ENCODE measurements at places on chromosomes 3 and 15. TPM values are rescaled to one million over a fixed set of nuclear protein-coding genes. Genes with fewer than 3 reads are reported as not detected.

The SLC12A1 gene
- polyA plus RNA-seq: 407 TPM

The MEIS2 gene
- 442 TPM for polyA plus RNA-seq

The INSYN1 gene
- 15.3 TPM for polyA plus RNA-seq

The CCDC80 gene
- 140 TPM for polyA plus RNA-seq

The ACAD9 gene
- polyA plus RNA-seq: 29.6 TPM

The HYAL1 gene
- 6.7 TPM for polyA plus RNA-seq

The TMIE gene
- polyA plus RNA-seq: 0.45 TPM

The SLC15A2 gene
- 9.6 TPM for polyA plus RNA-seq

The LRTM1 gene
- not detected for polyA plus RNA-seq

The ERC2 gene
- polyA plus RNA-seq: 1.2 TPM

The RAMAC gene
- polyA plus RNA-seq: 39.0 TPM

The MESP1 gene
- 1.0 TPM for polyA plus RNA-seq

The TM4SF1 gene
- 84.8 TPM for polyA plus RNA-seq

The MRPL47 gene
- 62.2 TPM for polyA plus RNA-seq

The SH3GL3 gene
- 9.5 TPM for polyA plus RNA-seq

The GOLGA6L7 gene
- polyA plus RNA-seq: 0.30 TPM

The FANCD2OS gene
- not detected for polyA plus RNA-seq

The CLRN1 gene
- not detected for polyA plus RNA-seq

The RASL12 gene
- polyA plus RNA-seq: 8.1 TPM

The MUSTN1 gene
- 0.45 TPM for polyA plus RNA-seq

The LMCD1 gene
- 29.2 TPM for polyA plus RNA-seq

The C2CD4B gene
- polyA plus RNA-seq: 0.75 TPM

The NR2E3 gene
- 0.40 TPM for polyA plus RNA-seq

The IGF2BP2 gene
- 102 TPM for polyA plus RNA-seq

The BCL2A1 gene
- polyA plus RNA-seq: not detected

The HOMER2 gene
- polyA plus RNA-seq: 9.6 TPM

The CDHR4 gene
- polyA plus RNA-seq: not detected

The MASP1 gene
- 9.8 TPM for polyA plus RNA-seq

The PLAAT1 gene
- 3.1 TPM for polyA plus RNA-seq

The CHRM5 gene
- 0.10 TPM for polyA plus RNA-seq

The TIPARP gene
- polyA plus RNA-seq: 34.1 TPM

The PLEKHO2 gene
- polyA plus RNA-seq: 16.5 TPM

The SLC28A2 gene
- 0.41 TPM for polyA plus RNA-seq

The POPDC2 gene
- polyA plus RNA-seq: 2.7 TPM

The UNC13C gene
- polyA plus RNA-seq: 10.0 TPM

The TNIK gene
- 2.3 TPM for polyA plus RNA-seq

The CHD2 gene
- 117 TPM for polyA plus RNA-seq

The CLEC3B gene
- polyA plus RNA-seq: 76.6 TPM

The ZXDC gene
- polyA plus RNA-seq: 26.4 TPM

The CLDN16 gene
- 1.8 TPM for polyA plus RNA-seq

Data from left renal pelvis (tissue), 4 donors.